ENCODE measurements at places on chromosomes 7 and 10.

DNA sequence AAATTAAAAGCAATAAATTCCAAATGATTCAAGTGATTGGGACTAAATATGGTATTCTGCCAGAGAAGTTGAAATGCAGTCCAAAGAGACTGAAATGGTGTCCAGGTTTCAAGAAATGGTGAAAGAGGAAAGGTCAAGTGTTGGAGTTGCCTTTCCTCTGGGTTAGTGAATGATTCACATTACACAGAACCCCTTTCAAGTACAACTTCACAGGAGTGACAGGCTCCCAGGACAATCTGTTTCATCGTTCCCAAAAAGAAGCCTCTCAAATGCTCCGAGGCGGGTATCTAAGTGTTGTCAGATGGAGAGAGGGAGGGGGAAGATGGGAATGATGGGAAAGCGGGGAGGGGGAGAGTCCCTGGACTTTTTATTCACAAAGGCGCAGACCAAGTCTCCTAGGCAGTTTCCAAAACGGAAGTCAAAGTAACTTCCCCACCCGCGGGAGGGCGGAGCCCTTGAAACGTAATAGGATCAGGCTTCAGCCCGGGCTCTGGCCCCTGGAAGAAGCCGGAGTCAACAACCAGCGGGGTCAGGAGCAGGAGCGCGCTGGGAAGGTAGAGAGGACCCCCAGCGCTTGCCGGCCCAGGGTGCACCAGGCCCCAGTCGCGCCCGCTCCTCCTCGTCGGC lies 754 bp downstream of the SLC25A13 start:
- DNase-seq = peak; percentile 33

DNA sequence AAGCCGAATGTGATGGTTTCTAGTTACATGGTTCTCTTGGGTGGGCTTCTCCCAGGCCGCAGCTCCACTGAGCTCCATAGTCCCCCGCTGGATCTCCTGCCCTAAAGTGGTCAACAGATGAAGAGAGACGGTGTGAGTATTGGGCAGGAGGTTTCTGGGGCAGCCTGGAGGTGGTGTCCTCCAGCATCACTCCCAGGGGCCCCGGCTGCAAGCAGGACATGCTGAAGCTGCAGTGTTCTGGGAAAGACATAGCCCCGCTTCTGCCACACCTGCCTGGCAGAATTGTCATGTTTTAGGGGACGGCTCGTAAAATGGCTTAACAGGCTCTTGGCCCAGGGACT lies 40.4 kb downstream of the CALML3 start:
- DNase-seq = no peak

- DNase-seq = no peak
These were observed 104.6 kb upstream of the CTBP2 start for GRCh38 chr10:125264757-125265578.

- no peak for DNase-seq
These were observed 165.8 kb downstream of the CFTR start for GRCh38 chr7:117645481-117646165.
